ENCODE measurements at places on chromosomes 2 and 18. TPM values are rescaled to one million over a fixed set of nuclear protein-coding genes. Genes with fewer than 3 reads are reported as not detected.

- peak; percentile 63 for DNase-seq
Measured at GRCh38 chr2:186422226-186422625, 63.8 kb upstream of the ZC3H15 start.

The SERPINB12 gene
- not detected for total RNA-seq

The ELOA2 gene
- not detected for total RNA-seq

The ADAM17 gene
- total RNA-seq: 42.7 TPM

GRCh38 chr18:7064346-7064745, 53.3 kb downstream of the LAMA1 start:
- no peak for DNase-seq

DNA sequence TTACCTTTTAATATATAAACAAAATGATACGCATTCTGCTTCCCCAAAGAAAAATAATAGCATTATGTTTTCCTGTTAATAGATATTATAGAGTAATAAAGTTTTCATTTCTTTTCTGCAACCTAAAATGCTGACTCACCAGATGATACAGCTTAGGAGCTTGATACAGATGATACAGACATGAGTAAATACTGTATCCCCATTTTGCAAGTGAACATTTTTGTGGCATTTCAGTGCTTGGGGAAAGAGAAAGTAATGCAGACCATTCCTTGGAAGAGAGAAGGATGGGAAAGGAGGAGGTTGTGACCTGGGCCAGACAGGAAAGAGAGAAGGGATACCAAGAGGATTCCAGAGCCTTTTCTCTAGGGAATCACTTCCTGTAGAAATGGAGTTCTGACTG, 97.5 kb upstream of the FSHR start:
- DNase-seq: no peak

The KCTD1 gene
- 10.7 TPM for total RNA-seq

The LCLAT1 gene
- total RNA-seq: 22.3 TPM

The KCNG2 gene
- 1.1 TPM for total RNA-seq

- DNase-seq: no peak
Measured at GRCh38 chr2:88450186-88450585, 2.3 kb downstream of the FOXI3 start.

The FEZ2 gene
- 59.4 TPM for total RNA-seq

DNA sequence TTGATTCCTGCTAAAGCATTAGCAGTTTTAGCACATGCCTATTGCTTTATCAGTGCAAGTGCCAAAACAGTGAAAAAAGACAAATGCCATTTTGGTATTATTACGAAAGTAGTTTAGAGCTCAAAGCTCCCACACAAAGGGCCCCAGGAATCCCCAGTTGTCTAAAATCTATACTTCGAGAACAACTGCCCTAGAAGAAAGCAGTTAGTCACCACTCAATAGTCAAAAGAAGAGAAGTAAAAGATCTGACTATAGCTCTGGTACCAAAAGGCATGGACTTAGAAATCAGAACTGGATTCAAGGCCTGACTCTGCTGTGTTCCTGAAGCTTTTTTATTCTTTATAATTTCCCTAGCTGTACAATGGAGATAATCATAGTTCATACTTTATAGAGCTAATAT, 21.8 kb downstream of the SCN3A start:
- DNase-seq: no peak

DNA sequence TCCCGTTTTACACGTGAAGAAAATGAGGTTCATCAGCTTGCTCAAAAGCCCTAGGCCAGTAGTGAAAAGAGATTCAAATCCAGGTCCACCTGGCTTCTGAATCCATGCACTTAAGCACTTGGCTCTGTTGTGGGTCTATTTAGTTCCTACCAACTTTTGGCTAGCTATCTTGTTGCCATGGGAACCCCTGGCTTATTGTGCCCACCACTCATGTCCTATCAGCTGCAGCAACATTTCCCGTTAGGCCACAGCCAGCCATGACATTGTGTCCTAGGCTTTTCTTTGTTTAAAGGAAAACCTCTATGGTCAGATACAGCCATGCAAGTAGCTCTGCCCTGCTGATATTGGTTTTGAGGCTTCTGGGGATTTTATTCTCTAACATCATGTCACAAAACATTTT, 49.8 kb downstream of the PLEK start:
- DNase-seq: no peak

DNA sequence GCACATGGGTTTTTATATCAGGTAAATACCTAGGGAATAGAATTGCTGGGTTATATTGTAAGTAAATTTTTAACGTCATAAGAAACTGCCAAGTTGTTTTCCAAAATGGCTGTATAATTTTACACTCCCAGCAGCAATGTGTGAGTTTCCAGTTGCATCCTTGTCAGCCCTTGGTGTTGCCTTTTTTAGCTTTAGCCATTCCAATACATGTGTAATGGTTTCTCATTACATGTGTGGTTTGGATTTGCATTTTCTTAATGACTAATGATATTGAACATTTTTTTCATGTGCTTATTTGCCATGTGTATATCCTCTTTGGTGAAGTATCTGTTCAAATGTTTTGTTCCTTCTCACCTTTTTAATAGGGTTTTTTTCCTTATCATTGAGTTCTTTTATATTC, 70.8 kb downstream of the ABI2 start:
- DNase-seq: no peak

DNA sequence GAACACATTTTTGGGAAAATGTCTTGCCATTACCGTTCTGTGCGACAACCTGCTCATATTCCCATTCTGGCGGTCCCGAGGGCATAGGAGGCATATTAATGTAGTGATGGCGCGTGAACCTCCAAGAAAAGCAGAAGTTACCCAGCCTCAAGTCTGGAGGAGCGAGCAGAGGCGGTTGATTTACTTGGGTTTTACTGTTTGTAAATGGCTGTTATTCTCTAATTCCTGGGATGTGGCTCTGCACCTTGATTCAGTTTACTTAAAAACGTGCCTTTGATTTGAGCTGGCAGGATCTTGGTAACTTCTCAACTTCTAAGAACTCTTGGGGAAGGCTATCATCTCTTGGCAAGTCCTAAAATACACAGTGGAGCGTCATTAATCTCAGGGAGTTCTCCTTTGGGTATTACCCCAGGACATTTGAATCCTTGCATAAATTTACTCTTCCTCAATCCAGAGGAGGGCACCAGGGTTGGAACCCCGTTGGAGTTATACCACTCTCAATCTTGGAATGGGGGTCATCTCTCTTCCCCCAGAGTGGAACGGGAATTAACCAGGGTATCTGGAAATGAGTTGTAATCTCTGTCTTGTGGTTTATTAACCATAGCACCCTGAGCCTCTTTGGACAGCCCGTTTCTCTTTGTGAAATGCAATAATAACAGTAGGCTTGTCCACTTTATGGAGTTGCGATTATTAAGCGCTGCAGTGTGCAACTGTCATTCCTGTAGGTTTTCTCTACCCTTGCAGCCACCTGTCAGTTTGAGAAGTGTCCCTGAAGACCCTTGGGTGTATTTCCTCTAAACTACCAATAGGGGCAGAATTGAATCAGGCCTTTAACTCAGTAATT, 2.1 kb downstream of the HK2 start:
- no peak for DNase-seq

GRCh38 chr2:126704434-126705160, 48.6 kb downstream of the GYPC start:
- no peak for DNase-seq

DNA sequence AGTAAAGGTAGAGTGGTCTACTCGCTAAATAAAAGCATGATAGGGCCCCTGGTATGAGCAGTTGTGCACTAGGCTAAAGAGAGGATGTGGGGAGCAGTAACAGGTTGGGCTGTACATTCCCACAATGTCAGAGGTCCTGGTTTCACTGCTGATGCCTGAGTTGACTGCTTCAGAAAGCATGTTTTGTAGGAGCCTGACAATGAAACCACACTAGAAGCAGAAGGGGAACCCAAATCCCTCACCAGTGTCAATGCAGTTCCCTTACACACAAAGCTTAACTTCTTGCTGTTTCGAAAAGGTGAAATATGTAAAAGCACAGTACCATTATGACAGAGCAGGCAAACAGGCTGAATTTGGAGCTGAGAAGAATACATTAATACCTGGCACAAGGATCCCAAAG, 291.7 kb upstream of the KYNU start:
- DNase-seq: no peak

DNA sequence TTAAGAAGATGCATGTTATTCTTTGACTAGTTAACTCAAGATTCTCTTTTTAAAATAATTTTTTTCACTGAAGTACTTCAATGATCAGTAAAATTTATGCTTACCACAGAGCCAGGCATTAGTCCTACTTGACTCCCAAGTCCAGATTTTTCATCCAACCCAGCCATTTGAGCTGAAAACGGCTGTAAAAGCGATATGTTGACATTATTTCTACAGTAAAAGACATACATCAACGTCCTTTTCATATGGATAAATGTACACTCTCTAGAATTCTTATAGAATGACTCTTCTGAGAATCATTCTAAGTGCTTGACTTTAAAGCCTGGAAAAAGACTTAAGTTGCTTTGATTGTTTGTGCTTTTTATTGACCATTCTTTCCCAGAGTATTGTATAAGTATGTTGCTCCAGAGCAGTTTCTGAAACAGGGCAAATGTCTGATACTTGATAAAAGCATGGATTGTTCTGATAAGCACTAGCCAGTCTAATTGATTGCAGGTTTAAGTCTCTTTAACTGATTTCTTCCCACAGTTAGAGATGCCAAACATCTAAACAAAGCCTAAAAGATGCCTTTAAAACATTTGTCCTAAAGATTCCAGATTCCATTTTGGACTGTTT, 90.9 kb downstream of the COL5A2 start:
- no peak for DNase-seq

DNA sequence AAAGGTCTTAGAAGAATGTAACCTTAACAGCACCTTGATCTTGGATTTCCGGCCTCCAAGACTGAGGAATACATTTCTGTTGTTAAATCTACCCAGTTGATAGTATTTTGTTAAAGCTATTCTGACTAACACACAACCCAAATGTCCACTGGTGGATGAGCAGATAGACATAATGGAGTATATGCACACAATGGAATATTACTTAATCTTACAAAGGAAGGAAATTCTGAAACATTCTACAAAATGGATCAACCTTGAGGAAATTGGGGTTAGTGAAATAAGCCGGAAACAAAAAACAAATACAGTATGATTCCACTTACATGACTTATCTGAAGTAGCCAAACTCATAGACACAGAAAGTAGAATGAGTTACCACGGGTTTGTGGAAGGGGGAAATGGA, 168.7 kb downstream of the ZNF804A start:
- DNase-seq: no peak

The FABP1 gene
- total RNA-seq: not detected

- no peak for DNase-seq
Measured at GRCh38 chr2:144924827-144925226, 404.9 kb upstream of the ZEB2 start.

The UGT1A4 gene
- not detected for total RNA-seq

GRCh38 chr2:230602562-230603230, 109.9 kb upstream of the CAB39 start:
- no peak for DNase-seq

The PRKAG3 gene
- 0.19 TPM for total RNA-seq

The PIEZO2 gene
- 2.3 TPM for total RNA-seq

- DNase-seq: no peak
Measured at GRCh38 chr18:60649842-60650536, 277.4 kb upstream of the MC4R start.

DNA sequence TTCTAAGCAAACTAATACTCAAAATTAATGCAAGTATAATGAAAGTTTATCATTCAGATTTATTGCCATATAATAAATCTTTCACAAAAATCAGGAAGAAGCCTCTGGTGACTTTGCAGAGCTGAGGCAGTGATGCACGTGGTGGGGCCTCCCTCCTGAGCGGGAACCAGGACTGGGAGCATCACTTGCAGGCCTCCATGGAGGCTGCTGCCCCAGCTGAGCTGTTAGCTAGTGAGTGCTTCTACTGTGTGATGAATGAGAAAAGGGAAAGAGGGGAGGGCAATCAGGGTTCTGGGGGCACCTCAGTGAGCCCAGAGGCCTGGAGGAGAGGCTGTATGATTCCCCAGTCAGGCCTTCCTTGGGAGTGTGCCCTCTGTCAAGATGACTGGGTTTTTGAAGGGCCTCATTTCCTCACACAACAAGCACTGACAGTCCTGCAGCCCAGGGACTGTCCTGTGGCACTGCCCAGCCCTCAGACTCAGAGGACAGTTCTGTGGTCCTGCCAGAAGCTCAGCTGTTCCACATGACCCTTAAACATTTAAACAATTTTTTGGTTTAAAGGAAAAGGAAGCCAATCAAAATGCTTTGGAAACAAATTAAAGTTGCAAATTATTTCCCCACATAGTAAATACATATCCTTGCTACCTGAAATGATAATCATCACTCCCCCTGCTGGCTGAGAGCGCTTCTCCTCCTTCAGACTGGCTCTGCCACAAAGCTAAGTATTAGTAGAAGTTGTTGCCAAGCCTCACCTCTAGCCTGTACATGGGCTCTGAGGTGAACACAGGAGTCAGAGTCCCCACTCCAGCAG, 90.9 kb upstream of the SMAD7 start:
- no peak for DNase-seq

GRCh38 chr2:240302041-240302440, 133.4 kb upstream of the GPC1 start:
- peak; percentile 21 for DNase-seq

The PROM2 gene
- 2.8 TPM for total RNA-seq

The CDK15 gene
- total RNA-seq: 7.7 TPM

DNA sequence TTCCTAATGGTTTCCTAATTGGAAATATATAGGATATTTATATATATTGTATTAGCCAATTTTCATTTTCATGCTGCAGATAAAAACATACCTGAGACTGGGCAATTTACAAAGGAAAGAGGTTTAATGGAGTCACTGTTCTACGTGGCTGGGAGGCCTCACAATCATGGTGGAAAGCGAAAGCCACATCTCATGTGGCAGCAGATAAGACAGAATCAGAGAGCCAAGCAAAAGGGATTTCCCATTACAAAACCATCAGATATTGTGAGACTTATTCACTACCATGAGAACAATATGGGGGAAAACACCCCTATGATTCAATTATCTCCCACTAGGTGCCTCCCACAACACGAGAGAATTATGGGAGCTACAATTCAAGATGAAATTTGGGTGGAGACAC, 242.5 kb upstream of the NETO1 start:
- DNase-seq: no peak

GRCh38 chr18:44887227-44887631, 206.5 kb downstream of the SETBP1 start:
- no peak for DNase-seq

- peak; percentile 62 for DNase-seq
Measured at GRCh38 chr2:235640926-235641723, 147.3 kb downstream of the AGAP1 start.

GRCh38 chr2:230346465-230346864, 19.5 kb downstream of the SP140L start:
- DNase-seq: no peak

DNA sequence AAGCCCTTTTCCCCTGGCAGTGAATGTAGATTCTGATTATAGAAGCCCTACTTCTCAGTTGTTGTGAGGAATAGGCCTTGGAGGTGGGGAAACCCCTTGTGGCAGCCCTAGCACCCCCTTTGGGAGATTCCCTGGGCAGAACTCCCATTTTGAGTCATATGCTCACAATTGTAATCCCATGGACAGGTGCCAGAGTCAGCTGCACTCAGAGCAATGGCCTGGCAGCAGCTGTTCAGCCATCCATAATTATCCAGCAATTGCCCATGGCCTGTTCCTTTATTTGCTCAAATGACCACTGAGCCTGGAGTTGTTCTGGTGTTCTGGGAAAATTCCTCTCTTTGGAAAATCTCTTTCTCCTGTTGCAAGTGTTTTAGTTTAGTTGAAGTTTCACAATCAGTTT, 71.7 kb downstream of the PTRHD1 start:
- peak; percentile 76 for DNase-seq
